ENCODE measurements at places on chromosomes 11 and 22.

DNA sequence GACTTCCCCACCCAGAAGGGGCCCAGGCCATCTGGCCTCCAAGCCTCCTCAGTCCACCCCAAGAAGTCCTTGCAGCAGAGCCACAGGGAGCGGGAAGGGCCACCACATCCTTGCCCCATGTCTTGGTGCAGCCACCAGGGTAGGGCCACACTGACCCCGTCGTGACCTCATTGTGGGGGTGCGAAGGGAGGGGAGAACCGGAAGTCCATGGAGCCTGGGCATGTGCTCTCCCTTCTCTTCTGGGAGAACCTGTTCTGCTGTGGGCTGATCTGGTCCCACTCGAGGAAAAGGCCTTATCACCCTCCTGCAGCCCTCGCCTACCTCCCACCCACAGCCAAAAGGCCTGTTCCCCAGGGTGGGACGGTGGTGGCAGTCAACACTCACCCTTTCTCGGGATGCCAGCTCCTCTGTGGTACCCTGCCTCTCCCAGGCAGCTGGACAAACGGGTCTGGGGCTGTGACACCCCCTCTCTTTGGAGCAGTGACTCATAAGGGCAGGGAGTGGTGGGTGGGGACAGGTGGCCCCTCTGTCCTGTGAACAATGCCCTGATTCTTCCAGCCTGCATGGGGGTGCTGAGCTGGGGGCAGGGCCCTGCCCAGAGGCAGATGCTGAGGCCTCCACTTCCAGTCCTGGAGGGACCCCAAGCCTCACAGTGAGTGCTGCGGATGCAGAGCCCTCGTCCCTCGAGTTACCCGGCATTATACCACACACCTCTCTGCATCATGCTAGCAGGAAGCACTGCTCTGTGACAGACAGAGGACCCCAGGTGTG lies 14.6 kb upstream of the CTSD start:
- DNase-seq, result peak; percentile 33

GRCh38 chr22:21978564-21979386 lies 3.8 kb downstream of the TOP3B start:
- DNase-seq, result no peak

DNA sequence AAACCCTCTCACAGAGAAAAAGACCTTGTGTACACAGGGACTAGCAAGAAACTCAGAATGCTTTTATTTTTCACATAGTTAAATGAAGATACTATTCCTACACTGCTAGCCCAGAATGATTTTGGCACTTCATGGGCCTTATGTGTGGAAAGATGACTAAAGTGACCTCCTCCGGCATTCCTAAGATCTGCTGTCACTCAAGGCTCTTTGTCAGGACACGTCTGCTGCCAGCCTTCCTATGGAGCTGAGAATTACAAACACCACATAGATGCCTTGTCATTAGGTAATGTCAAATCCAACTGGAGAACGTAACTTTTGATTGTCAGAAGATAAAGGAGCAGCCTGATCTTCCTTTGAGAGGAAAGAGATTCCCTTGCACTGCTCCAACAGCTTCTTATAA lies 249.1 kb downstream of the FAT3 start:
- DNase-seq, result no peak

DNA sequence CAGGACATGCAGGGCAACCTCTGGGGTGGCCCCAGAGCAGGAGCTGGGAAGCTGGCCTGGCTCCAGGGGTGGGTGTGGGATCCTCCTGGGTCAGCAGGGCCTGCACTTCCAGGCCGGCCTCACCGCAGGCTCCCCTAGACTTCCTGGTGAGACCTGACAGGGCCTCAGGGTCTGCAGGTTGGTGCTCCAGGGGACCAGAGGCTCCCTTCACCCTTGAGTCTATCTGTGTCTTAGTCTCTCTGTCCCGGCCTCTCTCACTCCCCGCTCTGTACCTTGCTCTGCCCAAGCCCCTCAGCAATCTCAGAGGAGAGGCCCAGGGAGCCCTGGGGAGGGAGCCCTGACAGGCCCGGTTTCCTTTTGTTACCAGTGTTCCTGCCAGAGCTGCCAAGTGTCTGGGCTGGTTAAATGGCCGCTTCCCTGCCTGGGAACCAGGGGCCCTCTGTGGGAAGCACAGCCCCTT lies 13.9 kb downstream of the CD82 start:
- no peak for DNase-seq

DNA sequence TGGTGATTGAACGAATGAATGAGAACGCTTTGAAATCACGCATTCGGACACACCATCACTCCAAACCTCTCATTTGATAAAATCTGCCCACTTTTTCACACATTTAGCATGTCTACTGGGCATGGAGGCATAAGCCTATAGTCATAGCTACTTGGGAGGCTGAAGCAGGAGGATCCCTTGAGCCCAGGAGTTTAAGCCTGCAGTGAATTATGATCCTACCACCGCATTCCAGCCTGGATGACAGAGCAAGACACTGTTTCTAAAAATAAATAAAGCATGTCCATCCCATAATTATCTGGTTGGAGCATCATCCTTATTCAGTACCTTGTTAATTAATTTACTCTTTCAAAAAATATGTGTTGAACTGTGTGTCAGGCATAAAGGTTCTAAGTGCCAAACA lies 3.3 kb upstream of the PICALM start:
- no peak for DNase-seq
